HFFc6 (cell line): ENCODE measurements at places on chromosomes 5 and 9.

DNA sequence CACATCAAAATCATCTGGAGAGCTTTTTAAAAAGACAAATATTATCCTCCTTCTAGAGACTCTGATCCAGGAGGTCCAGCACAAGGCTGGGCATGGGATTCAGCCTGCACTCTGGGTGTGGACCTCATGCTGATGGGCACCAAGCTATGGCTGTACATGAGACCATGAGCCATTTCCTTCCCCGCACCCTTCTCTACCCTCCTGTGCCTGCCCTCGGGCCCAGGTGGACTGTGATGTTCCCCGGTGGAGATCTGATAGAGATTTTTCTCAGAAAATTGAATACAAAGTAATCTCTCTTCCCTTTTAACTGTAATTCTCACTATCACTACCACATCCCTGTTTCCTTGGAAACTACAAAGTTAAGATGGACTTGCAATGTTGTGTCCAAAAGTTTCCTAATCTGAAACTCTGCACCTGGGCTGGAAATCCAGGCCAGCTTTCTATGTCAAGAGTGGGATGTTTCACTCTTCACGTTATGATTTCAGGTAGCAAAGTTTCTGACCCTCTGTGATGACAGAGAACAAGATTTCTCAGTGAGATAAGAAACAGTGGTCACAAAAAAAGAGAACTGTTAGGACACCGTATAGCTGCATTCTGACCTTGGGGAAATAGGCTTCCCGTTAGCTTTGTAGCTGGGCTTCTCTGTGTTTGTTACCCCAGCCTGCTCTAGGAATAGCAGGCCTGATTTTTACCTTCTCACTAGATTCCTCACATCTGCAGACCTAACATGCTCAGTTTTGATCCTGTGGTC, 11.5 kb downstream of the SFXN1 start:
- DNase-seq, result no peak

- no peak for DNase-seq
Observed at GRCh38 chr5:177443144-177443983, 3.2 kb upstream of the PRR7 start.

DNA sequence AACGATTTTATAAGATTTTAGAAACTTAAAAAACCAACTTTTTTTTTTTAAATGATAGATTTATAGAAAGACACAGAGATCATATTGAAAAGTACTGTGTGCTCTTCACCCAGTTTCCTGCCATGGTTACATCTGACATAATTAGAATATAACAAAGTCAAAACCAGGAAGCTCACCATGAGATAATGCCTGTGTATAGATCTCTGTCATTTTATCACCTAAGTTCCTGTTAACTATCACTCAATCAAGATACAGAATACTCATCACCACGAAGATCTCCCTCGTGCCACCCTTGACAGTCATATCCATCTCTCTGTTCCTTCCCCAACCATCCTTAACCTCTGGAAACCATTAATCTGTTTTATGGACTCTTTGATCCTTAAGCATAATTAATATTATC, 39.1 kb downstream of the POC5 start:
- no peak for DNase-seq

DNA sequence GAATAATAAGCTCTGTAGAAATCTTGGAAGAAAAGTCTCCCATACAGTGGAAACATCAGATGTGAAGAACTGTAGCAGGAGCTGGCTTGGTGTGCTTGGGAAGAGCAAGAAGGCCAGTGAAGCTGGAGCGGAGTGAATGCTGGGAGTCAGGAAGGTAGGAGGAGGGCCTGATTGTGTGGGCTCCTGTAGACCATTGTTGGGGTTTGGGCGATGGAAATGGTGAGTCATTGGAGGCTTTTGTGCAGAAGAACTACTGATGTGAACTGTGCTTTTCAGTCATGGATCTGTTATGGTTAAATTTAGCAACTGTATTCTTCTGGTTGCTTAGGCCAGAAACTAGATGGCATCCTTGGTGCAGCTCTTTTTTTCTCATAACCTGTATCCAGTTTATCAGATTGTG, 2.3 kb downstream of the ICE1 start:
- no peak for DNase-seq

- DNase-seq, result no peak
Observed at GRCh38 chr9:120676767-120677402, 37.4 kb downstream of the MEGF9 start.

GRCh38 chr9:129803676-129804060, 684 bp downstream of the TOR1B start:
- DNase-seq, result no peak
